Stimulated activated CD8-positive, alpha-beta memory T cell treated with anti-CD3 and anti-CD28 coated beads, Interleukin-7, amount 100 ng/mL, for 1 hour (primary cell): ENCODE measurements at places on chromosomes 4 and X.

- no peak for DNase-seq
Observed at GRCh38 chr4:144504883-144505282, 141.1 kb upstream of the HHIP start.

GRCh38 chr4:88158038-88158488 lies 376 bp downstream of the ABCG2 start:
- no peak for DNase-seq

GRCh38 chr4:127698789-127699200 lies 31.4 kb upstream of the SLC25A31 start:
- DNase-seq: no peak

DNA sequence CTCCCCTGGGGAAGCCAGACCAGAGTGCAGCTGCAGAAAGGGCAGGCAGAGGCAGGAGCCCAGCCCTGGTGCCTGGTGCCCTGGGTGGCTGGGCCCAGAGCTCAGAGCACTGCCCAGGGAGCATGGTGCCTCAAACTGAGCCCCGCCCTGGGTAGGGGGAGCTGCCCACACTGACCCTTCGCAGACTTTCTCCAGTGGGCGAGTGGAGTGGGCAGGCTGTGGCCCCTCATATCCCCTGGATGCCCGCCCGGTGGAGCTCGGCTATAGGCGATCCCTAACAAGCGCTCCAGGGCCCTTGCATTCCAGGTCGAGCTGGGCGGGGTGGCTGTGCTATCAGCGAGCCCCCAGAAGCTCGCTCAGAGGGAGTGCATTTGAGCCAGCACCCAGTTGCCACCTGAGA lies 17.1 kb upstream of the ADRA2C start:
- no peak for DNase-seq

DNA sequence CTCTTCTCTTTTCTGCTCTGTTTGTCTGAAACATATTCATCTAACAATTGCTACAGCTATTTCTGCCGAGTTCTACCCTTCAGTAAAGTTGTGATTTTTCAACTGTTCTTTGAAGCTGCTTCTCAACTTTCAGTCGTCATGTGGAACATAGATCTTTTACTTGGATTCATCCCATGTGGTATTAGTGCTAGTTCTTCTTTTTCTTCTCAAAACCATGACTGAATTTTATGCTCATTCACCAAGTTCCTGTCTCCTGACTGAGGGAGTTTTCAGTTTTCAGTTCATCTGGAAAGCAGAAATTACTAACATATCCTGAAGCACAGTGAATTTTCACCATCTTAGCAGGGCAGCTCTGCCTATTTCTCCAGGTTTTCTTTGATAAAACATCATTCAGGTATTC lies 12.1 kb downstream of the ACSL4 start:
- DNase-seq: no peak

DNA sequence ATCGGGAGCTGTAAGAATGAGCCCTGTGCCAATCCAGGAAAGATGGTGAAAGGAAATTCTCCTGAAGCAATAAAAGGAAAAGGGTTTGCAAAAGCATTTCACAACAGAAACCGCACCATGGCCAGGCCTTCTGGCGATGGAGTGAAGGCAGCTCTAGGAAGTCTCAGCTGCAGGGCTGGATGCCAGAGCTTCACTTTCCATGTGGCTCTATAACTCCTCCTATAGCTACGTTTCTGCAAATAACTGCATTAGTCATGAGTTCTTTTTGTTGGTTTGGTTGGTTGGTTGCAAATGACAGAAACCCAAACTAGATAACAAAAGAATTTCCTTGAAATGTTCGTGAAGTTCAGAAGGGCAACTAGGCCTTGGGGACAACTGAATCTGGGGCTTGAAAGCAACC lies 84.6 kb downstream of the RELL1 start:
- no peak for DNase-seq

GRCh38 chr4:163892417-163892816 lies 397.9 kb downstream of the TMA16 start:
- no peak for DNase-seq

GRCh38 chrX:46882266-46882665 lies 30.0 kb upstream of the JADE3 start:
- no peak for DNase-seq

DNA sequence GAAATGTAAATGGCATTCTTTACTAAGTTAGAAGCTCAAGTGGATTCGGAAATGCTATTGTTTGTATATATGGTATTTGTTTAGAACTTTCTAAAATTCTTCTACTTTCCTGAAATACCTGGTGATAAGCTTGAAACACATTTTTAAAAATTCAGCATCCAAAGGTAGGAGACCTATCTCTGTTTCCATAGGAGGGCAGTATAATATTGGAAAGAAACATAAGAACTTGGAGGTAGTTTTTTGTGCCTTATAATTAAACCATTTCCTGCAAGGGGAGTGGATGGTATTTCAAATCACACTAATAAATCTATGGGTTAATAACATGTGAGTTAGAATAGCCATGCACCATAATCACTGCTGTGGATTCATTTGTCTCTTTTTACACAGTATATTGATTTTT lies 217.4 kb upstream of the AADAT start:
- no peak for DNase-seq

- no peak for DNase-seq
Observed at GRCh38 chr4:89572224-89572858, 264.6 kb downstream of the SNCA start.

- DNase-seq: no peak
Observed at GRCh38 chrX:139287155-139287924, 243.2 kb upstream of the F9 start.

GRCh38 chrX:10086676-10087075 lies 70.1 kb upstream of the CLCN4 start:
- no peak for DNase-seq

GRCh38 chrX:53262918-53263394 lies 18.4 kb downstream of the IQSEC2 start:
- DNase-seq: no peak

DNA sequence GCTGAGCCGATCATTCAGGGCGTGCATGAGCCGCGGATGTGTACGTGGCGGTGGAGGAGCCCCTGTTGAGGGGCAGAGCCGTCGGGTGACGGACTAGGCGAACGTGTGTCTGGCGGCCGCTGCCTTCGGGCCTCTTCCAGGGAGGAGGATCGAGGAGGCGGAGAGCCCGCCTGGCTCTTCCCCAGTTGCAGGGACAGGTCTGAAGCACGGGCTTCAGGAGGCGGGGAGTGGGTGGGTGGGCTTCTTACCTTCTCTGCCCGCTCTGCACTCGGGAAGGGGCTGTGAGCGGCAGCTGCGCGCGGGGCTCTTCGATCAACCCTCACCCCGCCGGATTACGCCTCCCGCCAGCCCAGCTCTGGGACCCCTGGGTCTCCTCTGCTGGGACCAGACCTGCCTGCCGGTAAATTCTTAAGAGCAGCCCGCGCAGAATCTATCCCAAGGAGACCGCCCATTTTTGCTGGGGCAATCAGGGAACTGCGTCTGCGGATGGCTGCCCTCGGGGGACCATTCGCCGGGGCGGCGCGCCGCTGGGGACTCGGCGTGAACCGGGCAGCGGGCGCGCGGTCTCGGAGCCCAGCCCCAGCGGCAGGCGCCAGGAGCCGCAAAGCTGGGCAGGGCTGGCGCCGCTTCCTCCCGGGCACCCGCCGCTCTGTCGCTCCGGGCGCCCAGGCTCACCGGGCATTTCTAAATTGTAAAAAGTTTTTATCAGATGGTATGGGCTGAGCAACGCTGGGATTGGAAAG lies 4.9 kb downstream of the PLAC8 start:
- no peak for DNase-seq

DNA sequence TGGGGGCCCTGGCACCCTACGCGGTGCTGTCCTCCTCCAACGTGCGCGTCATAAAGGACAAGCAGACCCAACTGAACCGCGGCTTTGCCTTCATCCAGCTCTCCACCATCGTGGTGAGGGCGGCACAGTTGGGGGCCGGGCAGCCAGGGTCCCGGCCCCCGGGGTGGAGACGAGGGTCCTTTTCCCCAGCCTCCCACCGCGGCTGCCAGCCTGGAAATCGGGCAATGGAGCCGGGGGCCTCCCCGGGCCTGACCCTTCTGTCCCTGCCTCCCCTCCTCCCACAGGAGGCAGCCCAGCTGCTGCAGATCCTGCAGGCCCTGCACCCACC lies 13.7 kb upstream of the UBA1 start:
- DNase-seq: no peak

DNA sequence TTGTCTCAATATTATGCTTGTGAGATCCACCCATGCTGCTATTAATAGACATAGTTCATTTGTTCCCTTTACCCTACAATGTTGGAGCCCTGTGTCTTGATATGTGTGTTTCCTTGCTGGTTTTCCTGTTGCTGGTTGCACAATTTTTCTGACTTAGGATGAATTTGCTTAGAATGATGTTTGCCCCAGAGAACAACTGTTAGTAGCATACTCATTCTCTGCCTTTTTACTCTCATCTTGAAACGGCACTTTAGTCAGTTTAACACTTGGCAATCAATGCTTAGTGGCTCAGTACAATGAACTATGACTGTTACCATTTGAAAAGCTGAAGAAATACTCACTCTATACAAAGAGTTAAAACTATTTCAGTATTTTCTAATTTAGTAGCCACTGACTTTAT lies 158.8 kb upstream of the NDST4 start:
- DNase-seq: no peak

DNA sequence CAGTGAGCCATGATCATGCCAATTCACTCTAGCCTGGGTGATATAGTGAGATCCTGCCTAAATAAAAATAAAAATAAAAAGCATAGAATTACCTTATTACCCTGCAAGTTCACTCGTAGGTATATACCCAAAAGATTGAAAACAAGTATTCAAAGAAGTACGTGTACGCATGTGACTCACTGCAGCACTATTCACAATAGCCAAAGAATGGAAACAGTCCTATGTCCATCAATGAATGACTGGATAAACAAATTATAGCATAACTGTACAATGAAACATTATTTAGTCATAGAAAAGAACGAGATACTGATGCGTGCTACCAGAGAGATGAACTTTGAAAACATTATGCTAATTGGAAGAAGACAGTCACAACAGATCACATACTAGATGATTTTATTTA lies 204.6 kb upstream of the DIAPH2 start:
- no peak for DNase-seq

DNA sequence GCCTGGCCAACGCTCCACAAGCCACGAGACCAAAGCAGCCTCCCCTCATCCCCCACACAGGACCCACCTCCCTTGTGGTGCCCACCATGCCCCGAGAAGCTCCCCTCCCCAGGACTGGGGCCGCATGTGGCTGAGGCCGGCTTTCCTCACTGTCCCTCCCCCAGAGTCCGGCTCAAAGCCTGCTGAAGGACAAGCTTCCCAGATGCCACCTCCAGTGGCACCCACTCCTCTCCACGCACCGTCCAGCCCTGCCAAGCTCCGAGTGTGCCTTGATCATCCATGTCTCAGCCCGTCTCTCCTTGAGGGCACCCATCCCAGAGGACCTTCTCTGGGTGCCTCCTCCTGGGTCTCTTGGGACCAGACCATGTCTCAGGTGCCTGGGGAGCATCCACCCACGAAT lies 58.8 kb upstream of the MXD4 start:
- no peak for DNase-seq

DNA sequence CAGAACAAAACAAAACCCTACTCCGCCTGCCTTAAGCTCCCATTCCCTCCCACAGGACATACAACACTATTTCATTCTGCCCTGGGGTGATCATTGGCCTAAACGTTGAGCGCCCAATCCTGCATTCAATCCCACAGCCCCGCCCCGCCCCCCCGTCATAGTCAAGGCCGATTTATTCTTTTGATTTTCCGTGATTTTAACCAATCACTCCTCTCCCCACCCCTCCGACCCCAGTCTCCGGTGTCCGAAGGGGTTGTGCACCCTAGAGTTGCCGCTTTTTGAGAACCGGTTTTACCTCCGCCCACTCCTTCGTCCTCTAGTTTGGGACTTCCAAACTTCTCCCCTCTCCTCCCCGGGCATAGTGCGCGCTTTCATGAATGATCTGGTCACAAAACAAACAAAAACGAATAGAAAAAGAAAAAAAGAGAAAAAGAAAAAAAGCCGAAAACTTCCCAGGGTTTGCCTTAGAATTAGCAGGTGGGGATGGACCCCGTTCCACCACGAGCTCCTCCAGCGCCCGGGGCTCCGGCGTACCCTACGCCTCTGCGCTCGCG lies 446 bp upstream of the UBE2A start:
- DNase-seq: no peak

- DNase-seq: no peak
Observed at GRCh38 chr4:89658701-89659024, 178.3 kb downstream of the SNCA start.

GRCh38 chr4:11605597-11605996 lies 176.9 kb upstream of the HS3ST1 start:
- no peak for DNase-seq

GRCh38 chr4:16665942-16666551 lies 232.4 kb downstream of the LDB2 start:
- DNase-seq: no peak

GRCh38 chr4:40908297-40908696 lies 158.5 kb downstream of the NSUN7 start:
- DNase-seq: no peak

DNA sequence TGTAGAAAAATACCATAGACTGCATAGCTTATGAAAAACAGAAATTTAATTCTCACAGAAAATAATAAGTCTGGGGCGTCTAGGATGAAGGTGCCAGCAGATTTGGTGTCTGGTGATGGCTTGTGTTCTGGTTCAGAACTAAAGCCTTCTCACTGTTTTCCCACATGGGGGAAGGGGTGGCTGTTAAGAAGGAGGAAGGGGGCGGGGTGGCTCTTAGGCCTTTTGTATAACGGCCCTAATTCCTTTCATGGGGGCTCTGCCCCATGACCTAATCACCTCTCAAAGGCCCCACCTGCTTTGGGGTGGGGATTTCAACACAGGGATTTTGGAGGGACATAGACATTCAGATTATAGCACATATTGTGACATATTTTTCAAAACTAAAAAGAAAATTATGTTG lies 173.2 kb upstream of the TECRL start:
- no peak for DNase-seq

DNA sequence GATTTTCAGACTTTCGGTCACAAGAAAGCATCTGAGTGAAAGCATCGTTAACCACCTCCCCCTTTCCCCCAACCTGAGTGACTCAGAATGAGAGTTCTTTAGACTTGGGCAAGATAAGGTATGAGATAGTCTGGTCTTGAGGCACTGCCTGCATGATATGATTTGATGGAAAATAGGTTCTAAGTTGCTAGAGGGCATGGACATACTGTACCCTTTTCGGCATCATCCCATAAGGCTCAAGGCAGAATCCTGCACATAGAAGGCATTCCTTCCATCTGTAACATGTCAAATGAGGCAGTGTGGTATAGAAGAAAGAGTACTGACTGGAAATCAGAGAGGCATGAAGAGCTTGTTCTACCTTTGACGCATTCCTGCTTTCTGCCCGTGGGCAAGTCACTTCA lies 16.8 kb upstream of the AMOT start:
- DNase-seq: no peak

- no peak for DNase-seq
Observed at GRCh38 chr4:78070731-78071282, 13.7 kb downstream of the FRAS1 start.

- no peak for DNase-seq
Observed at GRCh38 chr4:162274354-162274753, 110.6 kb upstream of the FSTL5 start.

GRCh38 chrX:49269767-49270248 lies at the start of gene PPP1R3F:
TSS of gene PPP1R3F (plus strand) at chrX:49269793. CDS start at chrX:49269870, 77 bp downstream.
- DNase-seq: no peak
